ENCODE measurements at places on chromosomes 6 and 20.
A peak's percentile ranks its signal among the peaks of the same experiment; 100 is the strongest.

DNA sequence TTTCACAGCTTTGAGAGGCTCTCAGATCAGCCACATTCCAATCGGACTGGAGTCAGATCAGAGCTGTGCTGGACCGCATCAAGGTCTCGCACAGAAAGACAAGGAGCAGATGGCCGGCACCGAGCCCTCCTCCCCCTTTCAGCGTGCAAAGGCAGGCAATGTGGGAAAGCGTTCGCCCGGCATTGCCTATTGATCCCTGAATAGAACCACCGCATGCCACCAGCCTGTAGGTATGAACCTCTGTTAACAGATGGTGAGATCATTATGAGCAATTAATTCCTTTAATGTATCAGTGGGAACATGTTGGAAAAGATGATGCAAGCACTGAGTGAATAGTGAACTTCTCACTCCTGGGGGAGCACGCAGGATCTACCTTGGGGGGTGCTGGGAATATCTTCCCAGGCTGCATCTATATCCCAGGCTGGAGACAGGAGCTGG, 117.5 kb upstream of the ID4 start:
- no peak for DNase-seq

DNA sequence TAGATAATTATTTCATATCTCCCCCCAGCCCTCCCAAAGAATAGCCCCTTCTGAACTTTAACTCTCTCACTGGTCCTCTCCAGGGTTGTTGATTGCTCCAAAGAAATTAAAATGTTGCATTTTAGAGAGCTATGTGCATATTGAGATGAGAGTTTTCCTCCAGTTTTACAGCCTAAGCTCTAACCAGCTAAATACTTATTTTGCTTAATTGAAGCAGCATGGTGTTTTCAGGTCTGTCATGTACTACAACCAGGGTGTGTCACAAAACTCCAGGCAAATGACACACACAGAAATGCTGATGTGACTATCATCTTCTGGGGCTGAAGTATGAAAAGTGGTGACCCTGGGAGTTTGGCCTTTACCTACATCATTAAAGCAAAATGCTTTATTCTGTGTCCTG, 196.8 kb upstream of the STXBP5 start:
- no peak for DNase-seq

GRCh38 chr6:129446272-129447197, 263.4 kb downstream of the ARHGAP18 start:
- no peak for DNase-seq

- DNase-seq: no peak
These were observed 46.2 kb upstream of the LAMA2 start for GRCh38 chr6:128836761-128837160.

DNA sequence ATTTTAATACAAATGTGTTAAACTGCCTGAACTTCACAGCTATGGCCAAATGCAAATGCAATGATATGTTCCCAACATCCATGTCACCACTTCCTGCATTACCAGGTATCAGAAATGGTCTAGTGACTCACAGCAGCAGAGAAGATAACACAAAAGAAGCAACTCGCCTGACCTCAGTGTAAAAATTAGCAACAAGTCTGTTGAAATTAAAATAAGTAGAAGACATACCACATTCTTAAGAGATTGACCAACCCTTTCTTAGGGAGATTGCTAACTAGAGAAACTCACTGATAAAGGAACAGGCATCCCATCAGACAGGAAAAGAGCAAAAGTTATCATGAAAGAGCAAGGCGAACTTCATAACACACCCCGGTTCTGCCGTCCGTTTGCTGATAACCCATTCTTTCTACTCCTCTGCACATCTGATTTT, 45.1 kb downstream of the RNASET2 start:
- DNase-seq: no peak

DNA sequence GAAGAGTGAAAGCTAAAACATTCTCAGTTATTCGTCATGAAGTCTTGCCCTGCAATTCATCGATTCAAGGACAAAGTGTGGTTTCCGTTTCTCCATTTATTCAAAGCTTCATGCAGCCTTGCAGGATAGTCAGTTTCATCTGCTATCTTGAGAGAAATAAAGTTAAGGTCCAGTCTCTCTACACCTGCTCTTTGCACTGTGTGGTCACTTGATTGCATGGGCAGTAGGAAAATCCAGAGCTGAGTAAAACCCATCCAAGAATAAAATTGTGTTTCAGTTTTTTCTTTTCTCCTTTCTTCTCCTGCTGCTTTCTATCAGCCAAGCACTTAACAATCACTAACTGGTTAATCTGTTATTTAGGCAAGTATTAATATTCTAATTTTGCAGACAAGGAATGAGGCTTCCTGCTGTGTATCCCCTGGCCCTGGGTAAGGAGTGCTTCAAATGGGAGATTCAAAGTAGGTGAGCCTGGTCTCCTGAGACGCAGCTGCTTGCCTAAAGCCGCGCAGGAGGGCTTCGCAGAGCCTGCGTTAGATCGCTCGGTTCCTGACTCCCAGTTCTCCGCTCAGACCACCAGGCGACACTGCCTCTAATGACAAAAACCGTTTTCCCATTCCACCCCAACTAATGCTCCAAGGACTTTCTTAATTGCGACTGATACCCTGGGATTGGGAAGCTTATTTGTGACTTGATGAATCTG, 808.3 kb downstream of the TFAP2A start:
- DNase-seq: no peak

- DNase-seq: peak; percentile 52
These were observed 107.3 kb downstream of the IRF4 start for GRCh38 chr6:498795-499231.

DNA sequence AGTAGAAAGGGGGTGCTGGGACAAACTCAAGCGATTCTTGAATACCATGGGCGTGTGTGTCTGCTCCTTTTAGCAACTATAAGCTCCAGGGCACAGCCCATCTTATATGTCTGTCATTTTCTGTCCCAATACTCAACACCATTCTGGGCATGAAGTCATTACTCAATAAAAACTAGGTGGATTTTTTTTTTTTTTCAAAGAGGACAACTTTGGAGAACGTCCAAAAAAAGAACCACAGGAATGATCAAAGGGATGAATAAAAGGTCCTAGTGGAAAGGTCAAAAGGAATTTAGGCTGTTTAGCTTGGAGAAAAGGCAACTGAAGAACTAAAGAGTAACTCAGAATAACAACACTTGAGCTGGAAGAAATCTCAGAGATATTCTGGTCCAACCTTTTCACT, 24.4 kb downstream of the UQCC1 start:
- no peak for DNase-seq

DNA sequence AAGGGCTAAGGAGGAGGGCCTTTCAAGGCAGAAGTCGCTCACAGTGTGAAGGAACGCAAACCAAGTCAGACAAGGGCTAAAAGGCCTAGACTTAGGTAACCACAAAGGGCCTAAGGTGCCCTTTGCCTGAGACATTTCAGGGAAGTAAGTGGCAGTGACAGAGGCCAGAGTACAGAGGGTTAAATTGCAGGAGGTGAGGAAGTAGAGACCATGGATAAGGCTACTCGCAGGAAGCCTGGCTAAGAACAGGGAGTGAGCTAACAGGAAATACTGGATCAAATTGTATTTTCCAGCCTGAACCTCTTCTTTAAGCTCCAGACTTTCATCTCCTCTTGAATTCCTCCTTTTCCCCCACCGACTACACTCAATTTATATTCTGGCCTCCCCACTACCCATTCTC, 16.6 kb downstream of the ZHX3 start:
- DNase-seq: no peak

DNA sequence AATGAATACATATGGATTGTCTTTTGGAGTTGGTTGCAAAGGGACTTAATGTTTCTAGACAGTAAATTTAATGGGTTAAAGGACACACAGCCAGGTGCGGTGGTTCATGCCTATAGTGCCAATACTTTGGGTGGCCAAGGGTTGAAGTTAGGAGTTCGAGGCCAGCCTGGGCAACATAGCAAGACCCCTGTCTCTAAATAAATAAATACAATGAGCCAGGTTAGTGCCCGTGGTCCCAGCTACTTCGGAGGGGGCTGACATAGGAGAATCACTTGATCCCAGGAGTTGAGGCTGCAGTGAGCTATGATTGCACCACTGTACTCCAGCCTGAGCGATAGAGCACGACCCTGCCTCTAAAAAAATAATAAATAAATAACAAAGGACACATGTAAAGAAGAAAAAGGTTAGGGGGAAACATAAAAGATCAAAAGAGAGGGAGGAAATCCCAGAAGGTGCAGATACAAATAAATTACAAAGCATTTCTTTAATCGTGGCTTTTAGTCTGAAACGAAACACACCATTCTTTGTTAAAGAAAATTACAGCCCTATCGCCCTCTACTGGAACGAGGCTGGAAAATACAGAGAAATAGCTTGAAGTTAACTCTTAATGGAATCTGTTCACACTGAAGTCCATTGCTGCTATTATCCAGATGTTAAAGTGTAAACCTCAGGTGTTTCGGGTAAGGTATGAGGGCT, 42.6 kb upstream of the SCML4 start:
- no peak for DNase-seq

GRCh38 chr20:33051333-33051732, 2.4 kb upstream of the BPIFB3 start:
- DNase-seq: no peak

- DNase-seq: no peak
These were observed 2.2 kb upstream of the NINL start for GRCh38 chr20:25587536-25587935.

GRCh38 chr20:49275636-49276035, 2.2 kb downstream of the ZNFX1 start:
- DNase-seq: no peak

DNA sequence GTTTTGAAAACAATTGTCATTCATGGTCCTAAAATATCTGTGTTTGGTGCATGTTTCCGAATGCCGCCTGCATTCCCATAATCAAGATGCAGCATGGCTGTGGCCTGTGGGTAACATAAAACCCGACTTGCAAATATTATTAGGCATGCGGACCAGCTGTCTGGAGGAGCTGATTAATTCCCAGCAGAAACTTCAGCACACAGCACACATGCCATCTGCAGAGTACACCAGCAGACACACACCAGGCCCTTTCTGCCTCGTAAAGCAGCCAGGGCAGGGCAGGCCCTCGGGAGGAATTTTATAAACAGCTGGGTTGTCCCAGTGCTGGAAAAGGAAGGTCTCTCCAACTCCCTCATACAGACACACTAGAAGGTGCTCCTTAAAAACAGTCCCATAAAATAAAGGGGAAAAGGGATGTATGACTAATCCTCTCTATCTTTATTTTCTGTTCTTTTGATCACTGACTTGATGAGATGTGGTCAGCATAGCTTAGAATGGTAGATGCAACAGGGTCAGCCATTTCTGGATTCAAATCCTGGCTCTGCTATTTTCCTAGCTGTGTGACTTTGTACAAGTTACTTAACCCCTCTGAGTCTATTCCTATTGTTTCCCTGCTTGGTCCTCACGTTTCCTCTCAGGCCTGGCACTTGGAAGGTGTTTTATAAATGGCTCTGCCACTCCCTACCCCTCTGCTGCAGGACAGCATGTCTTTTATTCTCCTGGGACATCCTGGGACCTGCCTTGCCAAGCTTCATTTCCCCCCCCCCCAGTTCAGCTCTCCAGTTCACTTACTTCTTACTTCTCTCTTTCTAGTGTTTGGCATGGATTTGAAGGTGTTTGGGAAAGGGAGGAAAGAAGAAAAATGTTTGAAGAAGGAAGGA, 85.9 kb upstream of the TRAF3IP2 start:
- DNase-seq: no peak

DNA sequence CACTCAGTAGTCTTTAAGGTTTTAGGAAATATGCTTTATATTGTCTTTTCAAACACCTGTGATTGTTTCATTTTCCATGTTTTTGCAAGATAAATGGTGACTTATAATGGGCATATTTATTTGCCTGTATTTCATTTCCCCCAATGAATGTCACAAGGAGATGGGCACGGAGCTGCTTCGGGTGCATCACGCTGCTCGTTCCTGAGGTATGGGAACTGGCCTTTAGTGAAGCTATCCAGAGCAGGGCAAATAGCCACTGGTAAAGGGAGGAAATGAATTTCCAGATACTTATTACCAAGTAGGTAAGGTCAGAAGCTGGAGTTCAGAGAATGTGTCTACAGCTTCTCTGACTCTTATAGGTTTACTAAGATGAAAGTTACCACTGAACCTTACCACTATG, 3.7 kb downstream of the POU3F2 start:
- DNase-seq: no peak

GRCh38 chr6:156767603-156768467, 9.3 kb upstream of the ARID1B start:
- DNase-seq: no peak

GRCh38 chr6:43215066-43215465, 14.2 kb downstream of the DNPH1 start:
- DNase-seq: no peak

DNA sequence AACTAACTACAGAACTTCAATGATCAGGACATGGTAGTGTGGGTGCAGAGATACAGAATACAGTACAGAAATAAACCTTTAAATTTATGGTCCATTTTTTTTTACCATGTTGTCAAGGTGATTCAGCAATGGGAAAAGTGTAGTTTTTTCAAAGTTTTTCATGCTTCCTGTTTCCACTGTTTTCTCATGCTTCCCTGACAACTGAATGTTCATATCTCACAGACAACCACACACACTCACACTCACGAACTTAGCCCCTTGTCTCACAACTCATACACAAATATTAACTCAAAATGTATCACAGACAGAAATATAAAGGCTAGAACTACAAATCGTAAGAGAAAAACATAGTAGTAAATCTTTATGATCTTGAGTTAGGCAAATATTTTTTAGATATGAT, 232.6 kb upstream of the CDYL start:
- DNase-seq: no peak

DNA sequence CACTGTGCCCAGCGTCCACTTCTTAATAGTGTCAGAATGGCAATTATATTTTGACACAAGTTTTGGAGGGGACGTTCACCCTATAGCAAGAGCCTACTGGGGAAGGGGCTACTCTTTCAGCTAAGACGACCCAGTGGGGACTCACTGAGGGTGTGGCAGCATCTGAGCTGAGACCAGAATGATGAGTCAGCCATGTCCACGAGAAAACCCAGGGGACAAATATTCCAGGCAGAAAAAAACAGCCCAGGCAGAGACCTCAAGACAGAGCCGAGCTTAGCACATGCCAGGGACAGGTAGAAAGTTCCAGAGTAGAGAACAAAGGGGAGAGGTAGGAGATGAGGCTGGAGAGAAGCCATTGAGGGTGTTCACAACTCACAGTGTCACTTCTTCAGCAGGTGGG, 11.2 kb downstream of the CNBD2 start:
- DNase-seq: no peak

- no peak for DNase-seq
These were observed 179.8 kb downstream of the DTNBP1 start for GRCh38 chr6:15483060-15483459.

DNA sequence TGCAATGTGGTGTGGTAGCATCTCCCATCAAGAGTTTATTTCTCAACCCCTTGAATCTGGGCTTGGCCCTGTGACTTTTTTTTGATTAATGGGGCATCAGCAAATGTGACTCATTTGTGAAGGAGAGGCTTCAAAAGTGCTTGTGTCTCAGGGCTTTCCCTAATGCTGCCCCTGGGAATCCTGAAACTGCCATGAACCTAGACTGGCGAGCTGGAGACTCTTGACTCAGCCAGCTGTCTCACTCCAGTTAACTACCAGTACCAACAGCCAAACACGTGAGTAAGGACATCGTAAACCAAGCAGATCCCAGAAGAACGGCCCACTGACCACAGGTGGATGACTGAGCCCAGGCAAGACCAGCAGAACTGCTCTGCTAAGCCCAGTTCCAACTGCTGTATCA, 72.8 kb upstream of the ADTRP start:
- no peak for DNase-seq

GRCh38 chr6:43915208-43915869, 145.3 kb downstream of the VEGFA start:
- DNase-seq: no peak

- no peak for DNase-seq
These were observed 2.0 kb upstream of the SPACA1 start for GRCh38 chr6:88045521-88046136.

All from stimulated activated CD8-positive, alpha-beta memory T cell treated with anti-CD3 and anti-CD28 coated beads, Interleukin-2, amount 100 ng/mL, for 48 hours (primary cell).